ENCODE measurements at places on chromosomes 11 and 22.

- DNase-seq = no peak
- H3K27me3 ChIP-seq = no peaks in the 10 kb centered on the region
- H3K27ac ChIP-seq = no peak overlapping the region
- H3K36me3 ChIP-seq = no peaks in the 10 kb centered on the region
Observed at GRCh38 chr11:44966694-44967093, 16.0 kb upstream of the TP53I11 start.

- H3K4me1 ChIP-seq = no peaks in the 10 kb centered on the region
- no peak for DNase-seq
- no peak overlapping the region for H3K27ac ChIP-seq
Observed at GRCh38 chr11:19753451-19754106, 40.9 kb downstream of the NAV2 start.

GRCh38 chr22:30871391-30872284 lies 96.9 kb downstream of the MORC2 start:
- no peak for DNase-seq
- no peak overlapping the region for H3K4me3 ChIP-seq
- peaks cover 14% of the 10 kb centered on the region for H3K4me1 ChIP-seq

- no peak overlapping the region for H3K4me3 ChIP-seq
- H3K36me3 ChIP-seq = no peaks in the 10 kb centered on the region
- no peak for DNase-seq
- no peak overlapping the region for H3K27ac ChIP-seq
Observed at GRCh38 chr11:70528046-70528793, 129.9 kb downstream of the CTTN start.

DNA sequence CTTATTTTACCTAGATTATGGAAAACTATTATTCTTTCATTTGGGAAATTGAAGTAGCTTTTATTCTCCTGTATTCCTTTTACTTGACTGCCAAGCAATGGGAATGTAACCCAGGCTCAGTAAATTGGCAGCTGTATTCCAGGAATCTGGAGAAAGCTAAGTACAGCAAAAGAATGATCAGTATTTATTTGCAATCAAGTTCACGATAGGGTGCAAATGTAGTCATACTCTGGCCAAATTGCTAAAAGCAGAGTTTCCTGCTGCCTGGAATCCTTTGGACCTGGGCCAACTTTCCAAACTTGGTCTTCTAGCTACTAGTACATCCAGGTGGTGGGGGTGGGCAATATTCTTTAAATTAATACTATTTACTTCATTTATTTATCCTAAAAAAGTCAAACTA lies 286.0 kb upstream of the CTSC start:
- no peaks in the 10 kb centered on the region for H3K36me3 ChIP-seq
- no peaks in the 10 kb centered on the region for H3K4me1 ChIP-seq
- H3K27ac ChIP-seq = no peak overlapping the region
- no peak overlapping the region for H3K4me3 ChIP-seq
- H3K27me3 ChIP-seq = no peaks in the 10 kb centered on the region
- DNase-seq = no peak

DNA sequence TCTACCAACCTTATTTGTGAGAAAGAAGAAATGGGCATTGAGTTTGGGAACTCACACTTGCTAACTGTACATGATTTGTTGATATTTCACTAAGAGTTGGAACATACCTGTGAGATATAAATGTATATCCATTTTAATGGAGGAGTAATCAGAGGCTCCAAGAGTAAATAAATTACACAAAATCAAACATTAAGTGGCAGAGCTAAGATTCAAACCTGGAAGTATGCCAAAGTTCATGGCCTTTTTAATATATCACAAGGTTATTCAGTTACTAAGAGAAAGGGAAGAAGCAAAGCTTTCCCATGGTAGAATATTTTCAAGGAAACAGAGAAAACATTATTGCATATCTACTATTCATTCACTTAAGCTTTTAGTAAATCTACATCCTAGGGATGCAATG lies 1641.1 kb downstream of the FAM181B start:
- H3K4me3 ChIP-seq = no peak overlapping the region
- H3K27ac ChIP-seq = no peak overlapping the region
- DNase-seq = no peak

GRCh38 chr11:18972336-18972735 lies 33.1 kb upstream of the MRGPRX1 start:
- peaks cover 3% of the 10 kb centered on the region for H3K27me3 ChIP-seq
- no peaks in the 10 kb centered on the region for H3K36me3 ChIP-seq
- no peak for DNase-seq
- no peaks in the 10 kb centered on the region for H3K4me1 ChIP-seq
- no peak overlapping the region for H3K4me3 ChIP-seq
- no peak overlapping the region for H3K27ac ChIP-seq

DNA sequence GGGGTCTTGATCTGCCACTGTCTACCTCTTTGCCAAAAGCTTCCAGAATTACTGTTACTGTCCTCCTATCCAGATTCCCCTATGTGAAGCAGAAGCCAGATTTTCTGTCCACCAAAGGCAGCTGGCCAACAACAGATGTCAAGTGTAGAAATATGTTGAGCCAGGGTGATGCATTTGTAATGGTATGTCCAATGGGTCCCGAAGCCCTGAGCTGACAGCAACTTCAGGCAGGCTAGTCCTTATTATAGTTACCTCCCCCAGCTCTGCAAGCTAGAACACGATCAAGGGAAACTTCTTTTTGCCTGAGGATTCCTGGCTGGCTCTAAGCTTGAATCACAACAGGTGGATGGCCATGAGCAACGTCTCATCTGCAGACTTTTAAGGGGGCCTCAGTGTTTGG lies 10.2 kb downstream of the PAMR1 start:
- no peaks in the 10 kb centered on the region for H3K27me3 ChIP-seq
- no peak overlapping the region for H3K27ac ChIP-seq
- H3K4me1 ChIP-seq = no peaks in the 10 kb centered on the region
- H3K36me3 ChIP-seq = no peaks in the 10 kb centered on the region
- no peak for DNase-seq

DNA sequence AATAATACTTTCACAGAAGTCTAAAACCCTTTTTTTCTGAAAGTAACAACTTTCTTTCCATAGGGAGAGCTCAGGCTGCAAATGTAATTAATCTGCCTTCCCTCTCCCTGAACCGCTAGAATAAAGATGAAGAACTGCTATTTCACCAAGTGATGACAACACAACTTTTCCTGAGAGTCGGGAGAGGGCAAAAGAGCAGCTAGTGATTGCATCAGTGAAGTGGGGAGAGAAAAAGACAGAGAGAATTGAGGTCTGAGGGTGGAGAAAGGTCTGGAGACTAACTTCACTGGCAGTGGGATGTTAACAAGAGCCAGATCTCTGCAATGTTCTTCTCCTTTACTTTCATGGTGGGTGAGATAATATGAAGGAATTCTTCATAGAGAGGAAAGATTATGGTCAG lies 10.9 kb upstream of the MPEG1 start:
- H3K4me3 ChIP-seq = no peak overlapping the region
- no peaks in the 10 kb centered on the region for H3K36me3 ChIP-seq
- no peak overlapping the region for H3K27ac ChIP-seq
- no peaks in the 10 kb centered on the region for H3K27me3 ChIP-seq
- DNase-seq = no peak

DNA sequence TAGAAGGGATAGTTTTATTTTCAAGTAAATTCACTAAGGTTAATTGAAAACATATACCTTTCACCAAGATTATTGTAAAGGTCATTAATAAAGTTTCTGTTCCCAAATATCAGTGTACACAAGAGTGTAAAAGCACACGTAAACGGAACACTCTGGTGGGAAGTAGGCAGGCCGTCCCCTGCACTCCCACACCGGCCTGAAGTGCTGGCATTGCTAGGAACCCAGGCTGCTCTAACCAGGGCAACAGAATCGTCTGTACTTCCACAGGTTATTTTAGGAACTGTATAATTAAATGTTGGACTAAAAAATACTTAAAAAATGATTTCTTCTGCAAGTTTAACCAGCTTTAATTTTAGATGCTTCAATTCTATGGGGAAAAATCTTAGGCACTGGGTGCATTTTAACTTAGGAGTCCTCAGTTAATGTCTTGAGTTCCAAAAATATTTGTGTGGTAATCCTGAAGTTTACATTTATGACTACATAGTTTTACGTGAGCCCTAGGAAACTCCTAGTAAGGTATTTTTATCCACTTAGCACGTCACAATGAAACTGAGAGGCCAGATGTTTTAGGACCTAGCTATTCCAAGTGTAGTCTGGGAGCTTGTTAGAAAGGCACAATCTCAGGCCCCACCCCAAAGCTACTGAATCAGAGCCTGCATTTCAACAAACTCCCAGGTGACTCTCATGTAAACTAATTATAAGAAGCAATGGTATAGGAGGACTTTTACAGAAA lies 31.2 kb downstream of the KMT5B start:
- H3K4me3 ChIP-seq = no peak overlapping the region
- no peaks in the 10 kb centered on the region for H3K27me3 ChIP-seq
- H3K27ac ChIP-seq = no peak overlapping the region
- H3K36me3 ChIP-seq = peaks cover 14% of the 10 kb centered on the region
- no peaks in the 10 kb centered on the region for H3K4me1 ChIP-seq

DNA sequence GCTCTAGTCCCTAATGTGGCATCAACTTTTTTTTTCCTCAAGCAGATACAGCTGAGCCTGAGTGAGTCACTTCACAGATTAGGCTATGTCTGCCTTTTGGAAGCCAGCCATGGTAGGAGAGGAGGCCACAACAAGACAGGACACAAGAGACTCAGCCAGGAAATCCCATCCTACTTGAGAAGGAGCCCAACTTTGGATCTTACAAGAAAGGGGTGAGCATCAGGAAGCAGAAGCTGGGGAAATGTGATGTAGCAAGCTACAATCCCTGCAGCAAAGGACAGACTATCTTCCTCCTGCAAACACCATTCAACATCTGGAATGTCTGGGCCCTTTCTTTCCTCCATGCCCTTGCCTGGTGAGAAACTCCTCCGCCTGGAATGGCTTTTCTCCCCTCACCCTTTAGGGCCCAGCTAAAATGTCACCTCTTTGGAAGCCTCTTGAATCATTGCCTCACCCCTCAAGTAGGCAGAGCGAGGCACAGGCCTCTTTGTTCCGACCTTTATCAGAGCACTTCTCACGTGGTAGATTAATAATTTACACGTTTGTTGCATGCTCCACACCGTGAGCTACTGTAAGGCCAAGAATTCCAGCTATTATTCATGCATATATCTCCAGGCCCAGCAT lies 156.4 kb upstream of the PITPNB start:
- no peaks in the 10 kb centered on the region for H3K36me3 ChIP-seq
- no peaks in the 10 kb centered on the region for H3K4me1 ChIP-seq
- DNase-seq = peak; percentile 54
- no peak overlapping the region for H3K4me3 ChIP-seq

GRCh38 chr11:76635991-76636738 lies 34.4 kb downstream of the LRRC32 start:
- no peaks in the 10 kb centered on the region for H3K27me3 ChIP-seq
- no peaks in the 10 kb centered on the region for H3K36me3 ChIP-seq
- no peak overlapping the region for H3K4me3 ChIP-seq
- H3K27ac ChIP-seq = no peak overlapping the region
- H3K4me1 ChIP-seq = peaks cover 31% of the 10 kb centered on the region

GRCh38 chr11:30565027-30565426 lies 21.1 kb downstream of the MPPED2 start:
- H3K27ac ChIP-seq = no peak overlapping the region
- H3K36me3 ChIP-seq = no peaks in the 10 kb centered on the region
- no peak overlapping the region for H3K4me3 ChIP-seq
- no peaks in the 10 kb centered on the region for H3K4me1 ChIP-seq

All from endothelial cell of umbilical vein (primary cell).